Fibroblast of pulmonary artery (primary cell): ENCODE measurements at places on chromosomes 4 and X.

- DNase-seq: no peak
These were observed 6.3 kb downstream of the LAS1L start for GRCh38 chrX:65528293-65528692.

DNA sequence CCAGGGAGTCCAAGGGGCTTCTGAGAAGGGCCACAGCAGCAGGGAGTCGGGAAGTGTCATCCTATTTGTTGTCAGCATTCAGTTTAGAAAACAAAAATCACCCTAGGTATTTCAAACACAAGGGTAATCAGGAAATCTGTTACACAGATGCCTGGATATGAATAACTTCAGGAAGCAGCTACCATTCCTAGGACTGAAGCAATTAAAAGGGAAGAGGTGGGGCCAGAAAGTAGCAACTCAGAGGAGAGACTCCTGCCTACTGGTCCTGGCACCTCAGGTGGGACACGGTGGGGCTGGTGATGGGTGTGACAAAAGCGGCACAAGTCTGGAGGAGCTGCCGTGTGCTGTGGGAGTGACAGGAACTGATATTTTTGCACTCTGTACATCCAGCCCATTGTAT, 107.9 kb downstream of the PDGFRA start:
- no peak for DNase-seq

DNA sequence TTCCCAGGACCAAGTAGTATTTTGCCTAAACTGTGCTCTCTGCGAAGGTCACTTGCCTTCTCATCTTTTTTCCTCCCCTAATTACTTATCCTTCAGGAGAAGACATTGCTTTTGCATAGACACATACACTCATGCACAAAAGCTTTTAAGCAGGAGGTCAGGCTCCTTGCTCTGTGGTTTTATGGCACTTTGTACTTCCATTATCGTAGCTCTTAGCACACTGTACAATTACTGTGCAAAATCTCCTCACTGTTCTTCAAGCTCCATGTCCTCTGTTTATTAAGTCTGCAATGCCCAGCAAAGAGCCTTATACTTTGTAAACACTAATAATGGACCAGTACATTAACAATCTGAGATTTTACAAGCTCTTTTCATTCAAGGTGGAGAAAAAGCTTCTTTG, 188.4 kb upstream of the GNPDA2 start:
- no peak for DNase-seq

- DNase-seq: no peak
These were observed 64.3 kb downstream of the TMEM144 start for GRCh38 chr4:158274636-158275035.

- DNase-seq: no peak
These were observed 2.2 kb downstream of the SLITRK4 start for GRCh38 chrX:143633461-143634308.

GRCh38 chrX:9396930-9397329, 67.9 kb upstream of the TBL1X start:
- DNase-seq: peak; percentile 14

DNA sequence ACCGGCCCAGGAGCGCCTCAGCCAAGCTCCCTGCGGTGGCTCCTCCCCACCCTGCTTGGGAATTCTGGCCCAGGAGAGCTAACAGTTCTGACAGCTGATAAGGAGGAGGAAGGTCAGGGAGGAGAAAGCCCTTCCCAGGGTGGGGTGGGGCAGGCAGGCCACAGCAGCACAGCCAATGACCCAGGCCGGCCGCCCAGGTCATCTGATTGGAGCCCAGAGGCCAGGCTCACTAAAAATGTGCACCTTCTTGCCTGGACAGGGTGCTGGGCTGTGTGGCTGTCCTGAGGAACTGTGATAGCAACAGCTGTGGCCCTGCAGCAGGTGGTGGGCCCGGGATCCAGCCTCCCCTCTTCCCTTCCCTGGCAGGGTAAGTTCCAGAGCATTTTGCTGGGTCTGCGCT, 17.2 kb upstream of the SH3TC1 start:
- no peak for DNase-seq

GRCh38 chrX:149313871-149314371, 191.2 kb downstream of the IDS start:
- peak; percentile 27 for DNase-seq

- DNase-seq: no peak
These were observed 18.5 kb downstream of the LAP3 start for GRCh38 chr4:17595471-17596005.

GRCh38 chr4:160675550-160675949, 1488.2 kb downstream of the FSTL5 start:
- no peak for DNase-seq

- DNase-seq: no peak
These were observed 827.2 kb upstream of the FRG1 start for GRCh38 chr4:189113389-189113888.

- peak; percentile 62 for DNase-seq
These were observed 43.6 kb downstream of the RTL9 start for GRCh38 chrX:110402091-110402849.

GRCh38 chrX:10190367-10190766, 33.6 kb downstream of the CLCN4 start:
- peak; percentile 85 for DNase-seq

DNA sequence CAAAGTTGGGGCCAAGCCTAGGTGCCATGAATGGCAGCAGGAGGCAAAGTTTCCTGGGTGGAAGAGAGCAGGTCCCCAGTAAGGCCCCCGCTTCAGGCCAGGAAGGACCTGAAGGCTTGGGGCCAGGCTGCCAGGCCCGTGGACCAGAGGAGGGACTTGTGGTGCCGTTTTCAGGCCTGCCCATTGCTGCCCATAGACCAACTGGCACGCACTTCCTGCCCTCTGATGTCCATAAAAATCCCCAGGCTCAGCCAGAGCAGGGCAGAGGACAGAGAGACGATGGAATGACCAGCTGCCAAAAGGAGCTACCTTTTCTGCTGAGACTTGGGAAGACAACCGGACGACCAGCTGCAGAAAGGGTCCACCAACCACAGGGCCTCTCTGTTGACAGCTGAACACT, 1205.5 kb downstream of the ARAP2 start:
- no peak for DNase-seq

GRCh38 chr4:141810038-141810711, 173.8 kb downstream of the IL15 start:
- DNase-seq: no peak

DNA sequence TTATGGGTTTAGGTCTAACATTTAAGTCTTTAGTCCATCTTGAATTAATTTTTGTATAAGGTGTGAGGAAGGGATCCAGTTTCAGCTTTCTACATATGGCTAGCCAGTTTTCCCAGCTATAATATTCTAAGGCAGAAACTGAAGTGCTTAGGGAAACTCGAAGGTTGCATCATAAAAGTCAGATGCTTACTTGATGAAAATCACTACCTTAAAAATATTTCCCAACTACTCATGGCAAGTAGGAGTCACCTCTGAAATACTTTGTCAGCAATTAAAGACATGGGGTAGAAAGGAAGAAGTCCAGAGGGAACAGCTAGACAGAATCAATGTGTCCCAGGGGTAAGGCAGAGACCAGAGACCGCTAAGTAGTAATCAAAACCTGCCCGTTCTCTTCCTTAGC, 6.3 kb upstream of the AP1S2 start:
- DNase-seq: no peak
